ENCODE measurements at places on chromosomes 5 and 9.

DNA sequence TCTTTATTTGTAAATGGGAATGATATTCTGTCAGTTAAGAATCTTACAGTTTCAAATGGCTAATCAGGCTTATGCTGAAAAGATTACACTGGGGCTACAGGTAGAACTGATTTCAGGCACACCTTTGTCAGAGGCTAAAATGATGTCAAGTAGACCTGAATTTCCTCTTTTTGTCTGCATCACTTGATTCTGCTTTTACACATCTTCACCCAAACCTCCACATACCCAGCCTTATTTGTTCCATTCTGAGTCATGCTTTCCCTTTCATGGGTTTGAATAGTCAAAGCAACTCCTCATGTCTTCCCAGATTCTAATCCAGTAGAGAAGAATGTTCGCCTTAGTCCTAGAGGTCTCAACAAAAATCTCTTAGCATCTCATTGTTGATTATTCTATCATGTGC lies 156.4 kb downstream of the CWC27 start:
- DNase-seq: no peak

DNA sequence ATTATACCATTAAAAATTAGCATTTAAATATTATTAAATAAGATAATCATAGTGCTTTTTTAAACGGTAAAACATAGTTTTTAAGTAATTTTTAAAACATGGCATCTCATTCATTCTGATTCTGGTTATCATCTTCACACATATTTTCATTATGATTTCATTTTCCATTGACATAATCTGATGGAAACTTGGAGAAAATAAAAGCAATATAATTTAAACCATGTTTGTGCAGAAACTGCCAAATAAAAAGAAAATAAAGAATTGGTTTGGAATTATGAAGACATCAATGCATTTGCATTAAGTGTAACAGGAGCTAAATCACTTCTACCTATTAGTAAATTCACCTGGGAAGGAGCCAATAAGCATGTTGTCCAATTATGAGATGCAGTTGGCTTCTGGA lies 490.1 kb upstream of the CD180 start:
- no peak for DNase-seq

DNA sequence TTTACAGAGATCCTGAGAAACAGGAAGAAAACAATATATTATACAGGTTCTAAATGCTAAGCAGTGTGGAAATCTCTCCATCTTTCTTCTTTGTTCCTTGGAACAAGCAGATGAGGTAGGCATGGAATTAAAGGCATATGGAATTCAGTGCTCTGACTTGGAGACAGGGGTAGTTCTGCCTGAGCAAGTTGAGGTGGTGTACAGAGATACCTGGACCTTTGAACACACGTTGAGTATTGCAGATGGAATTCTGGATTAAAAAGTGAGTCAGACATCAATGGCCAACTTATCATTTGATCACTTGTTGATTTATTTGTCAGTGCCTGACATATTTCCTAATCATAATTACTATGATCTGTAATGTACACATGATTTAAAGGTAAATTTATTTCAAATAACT lies 293.9 kb upstream of the IRX4 start:
- DNase-seq: no peak

DNA sequence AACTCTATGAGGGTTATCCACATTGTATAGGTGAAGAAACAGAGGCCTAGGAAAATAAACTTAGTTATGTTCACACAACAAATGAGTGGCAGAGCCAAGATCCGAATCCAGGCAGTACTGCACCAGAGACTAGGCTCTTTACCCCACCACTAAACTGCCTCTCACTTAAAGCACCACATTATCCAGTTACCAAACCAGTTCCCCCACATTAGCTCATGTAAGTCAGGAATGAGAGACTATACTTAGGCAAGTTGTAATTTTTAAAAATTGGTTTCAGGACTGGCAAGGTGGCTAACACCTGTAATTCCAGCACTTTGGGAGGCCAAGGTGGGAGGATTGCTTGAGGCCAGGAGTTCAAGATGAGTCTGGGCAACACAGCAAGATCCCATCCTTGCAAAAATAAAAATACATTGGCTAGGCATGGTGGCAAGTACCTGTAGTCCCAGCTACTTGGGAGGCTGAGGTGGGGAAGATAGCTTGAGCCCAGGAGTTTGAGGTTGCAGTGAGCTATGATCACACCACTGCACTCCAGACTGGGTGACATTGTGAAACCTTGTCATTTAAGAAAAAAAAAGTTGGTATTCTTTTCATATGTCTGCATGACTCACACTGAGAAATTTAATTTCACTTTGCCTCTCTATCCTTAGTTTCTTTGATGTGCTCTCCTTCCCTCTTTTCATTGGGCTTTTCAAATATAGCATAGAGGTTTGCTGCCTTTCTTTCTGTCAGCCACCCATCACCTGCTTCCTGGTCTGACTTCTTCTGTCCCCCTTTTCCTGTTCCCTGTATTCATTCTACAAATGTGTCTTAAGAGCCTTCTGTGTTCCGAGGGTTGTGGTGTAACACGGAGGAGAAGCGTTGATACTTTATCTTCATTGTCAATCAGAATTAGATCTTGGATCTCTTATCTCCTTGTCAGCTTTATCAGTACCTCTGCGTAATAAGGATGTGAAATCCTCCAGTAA lies 64.7 kb downstream of the ERMP1 start:
- no peak for DNase-seq

- no peak for DNase-seq
Observed at GRCh38 chr5:96569332-96569731, 92.8 kb upstream of the CAST start.

DNA sequence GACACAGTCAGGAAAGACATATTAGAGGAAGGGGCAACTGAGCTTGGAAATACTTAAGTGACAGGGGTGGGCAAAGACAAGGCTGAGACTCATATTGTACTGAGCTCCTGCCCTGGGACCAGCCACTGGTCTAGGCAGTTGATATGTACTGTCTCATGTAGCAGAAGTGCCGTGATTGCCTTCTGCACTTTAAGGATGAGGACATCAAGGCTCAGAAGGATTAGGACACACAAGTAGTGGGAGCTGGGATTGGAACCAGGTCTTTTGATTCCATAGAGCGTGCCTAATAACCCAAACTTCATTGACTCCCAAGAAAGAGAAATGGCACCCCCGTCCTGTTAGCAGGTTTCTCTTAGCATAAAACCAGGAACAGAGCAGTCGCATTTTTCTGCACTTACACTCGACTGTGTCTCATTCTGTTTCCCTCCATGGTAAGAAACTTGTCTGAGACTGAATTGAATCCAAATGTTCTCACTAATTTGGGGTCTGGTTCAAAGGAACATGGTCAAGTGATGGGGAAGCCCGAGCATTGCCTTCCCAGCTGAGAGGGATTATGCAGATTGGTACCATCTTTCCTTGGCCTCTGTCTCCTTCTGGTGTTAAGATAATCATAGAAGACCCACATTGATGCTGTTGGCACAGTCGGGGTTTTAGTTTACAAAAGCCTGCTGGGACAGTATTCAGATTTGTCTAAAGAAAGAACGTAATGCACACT lies 70.4 kb downstream of the ANGPTL2 start:
- no peak for DNase-seq

- no peak for DNase-seq
Observed at GRCh38 chr5:126228934-126229333, 194.3 kb upstream of the GRAMD2B start.

GRCh38 chr5:134609232-134609851 lies 23.3 kb downstream of the SAR1B start:
- no peak for DNase-seq

GRCh38 chr5:173909199-173909598 lies 21.1 kb downstream of the CPEB4 start:
- peak; percentile 58 for DNase-seq

- DNase-seq: peak; percentile 82
Observed at GRCh38 chr9:35736201-35736633, 3.8 kb downstream of the CREB3 start.

DNA sequence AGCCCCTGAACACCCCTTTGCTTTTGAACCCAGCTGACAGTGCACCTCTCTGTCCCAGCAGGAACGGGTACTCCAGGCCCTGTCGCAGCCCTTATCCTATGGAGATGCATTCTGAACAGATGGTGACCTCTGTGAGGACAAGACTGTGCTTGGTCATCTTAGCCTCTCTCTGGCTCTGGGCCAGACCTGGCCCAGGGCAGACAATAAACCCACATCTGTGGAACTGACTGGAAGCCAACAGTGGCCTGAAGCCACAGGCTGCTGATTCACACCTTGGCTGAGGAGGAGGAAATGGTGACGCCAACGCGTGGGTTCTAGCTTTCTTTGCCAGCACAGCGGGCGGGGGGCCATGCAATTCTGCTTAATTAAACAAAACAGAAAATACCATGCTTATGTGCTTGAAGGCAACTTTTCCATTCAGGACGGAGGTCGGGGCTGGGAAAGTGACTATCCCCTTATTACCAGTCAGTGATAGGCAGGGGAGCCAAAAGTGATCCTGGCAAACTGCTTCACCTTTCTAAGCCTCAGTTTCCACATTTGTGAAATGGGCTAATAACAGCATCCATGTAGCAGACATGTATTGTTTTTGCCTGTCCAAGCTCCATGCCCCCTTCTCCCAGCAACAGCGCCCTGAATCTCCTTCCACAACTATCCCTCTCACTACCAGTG lies 10.8 kb downstream of the SH3PXD2B start:
- DNase-seq: peak; percentile 94

Measured in suppressor macrophage (primary cell).